ENCODE measurements at places on chromosomes 7 and 10.

GRCh38 chr10:96995851-96996250 is 163.8 kb downstream of the LCOR start:
- DNase-seq, result no peak

DNA sequence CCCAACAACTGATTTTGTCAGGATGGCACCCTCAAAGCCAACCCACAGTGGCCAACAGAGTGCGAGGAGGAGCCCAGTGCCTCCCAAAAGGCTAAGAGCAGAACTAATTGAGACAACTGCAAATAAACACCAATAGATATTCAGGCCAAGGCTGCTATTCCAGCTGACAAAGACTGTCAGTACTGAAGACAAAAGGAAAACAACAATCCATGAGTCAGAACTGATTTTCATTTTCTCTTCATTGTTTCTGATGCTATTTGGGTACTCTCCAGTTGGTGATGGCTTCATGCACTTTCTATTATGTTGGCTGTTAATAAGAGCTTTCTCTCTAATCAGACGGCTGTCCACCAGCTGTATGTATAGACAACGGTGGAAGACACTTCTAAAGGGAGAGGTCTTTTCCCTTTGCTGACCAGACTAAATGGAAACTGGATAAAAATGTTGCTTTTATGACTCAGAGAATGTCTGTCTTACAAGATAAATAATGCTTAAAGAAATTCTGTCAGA is 515.9 kb downstream of the PARD3 start:
- DNase-seq, result no peak

DNA sequence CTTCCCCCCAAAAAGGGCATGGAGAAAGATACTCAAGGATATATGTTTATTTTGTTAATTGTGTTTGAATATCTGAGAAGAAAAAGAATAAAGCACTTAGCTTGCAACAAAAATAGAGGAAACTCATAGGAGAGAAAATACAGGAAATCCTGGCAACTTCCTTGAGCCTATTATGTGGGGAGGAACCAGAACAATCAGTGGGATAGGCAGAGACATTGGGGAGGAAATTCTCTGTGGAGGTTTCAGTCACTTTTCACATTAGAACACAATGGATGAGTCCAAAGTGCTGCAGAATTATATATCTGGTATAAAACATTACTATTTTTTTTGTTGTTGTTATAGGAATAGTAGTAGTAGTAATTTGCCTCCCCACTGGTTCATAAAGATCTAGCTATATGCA is 240.1 kb downstream of the THSD7A start:
- no peak for DNase-seq

DNA sequence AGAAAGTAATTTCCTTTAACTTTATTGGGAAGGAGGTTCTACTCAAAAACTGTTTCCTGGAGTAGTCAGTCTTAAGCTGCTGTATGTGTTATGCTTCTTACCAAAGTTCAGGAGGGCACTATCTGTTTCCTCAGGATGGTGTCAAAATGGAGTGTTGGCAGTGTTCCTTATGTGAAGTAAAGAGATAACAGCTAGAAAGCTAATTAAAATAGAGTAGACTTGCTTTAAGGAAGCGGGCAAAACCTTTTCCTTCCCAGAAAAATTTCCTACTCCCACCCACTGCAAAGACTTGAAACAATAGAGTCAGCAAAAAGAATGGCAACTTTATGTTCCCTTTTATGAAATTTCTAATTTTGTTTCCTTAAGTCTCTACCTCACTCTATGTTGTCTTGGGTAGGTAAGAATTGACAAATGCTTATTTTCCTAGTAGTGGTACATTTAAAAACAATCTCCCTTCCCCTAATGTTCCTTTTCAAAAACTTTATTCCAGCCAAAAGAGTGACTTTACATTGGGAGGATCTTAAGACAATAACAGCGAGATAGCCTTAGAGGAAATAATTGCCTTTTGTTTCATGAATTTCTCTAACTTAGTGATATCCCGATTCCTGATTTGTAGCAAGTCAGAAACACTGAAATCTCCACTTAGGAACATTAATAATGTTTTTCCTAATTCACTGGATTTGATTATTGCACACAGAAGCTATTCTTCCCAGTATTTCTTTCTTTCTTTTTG is 26.5 kb upstream of the ENTPD1 start:
- DNase-seq, result no peak

DNA sequence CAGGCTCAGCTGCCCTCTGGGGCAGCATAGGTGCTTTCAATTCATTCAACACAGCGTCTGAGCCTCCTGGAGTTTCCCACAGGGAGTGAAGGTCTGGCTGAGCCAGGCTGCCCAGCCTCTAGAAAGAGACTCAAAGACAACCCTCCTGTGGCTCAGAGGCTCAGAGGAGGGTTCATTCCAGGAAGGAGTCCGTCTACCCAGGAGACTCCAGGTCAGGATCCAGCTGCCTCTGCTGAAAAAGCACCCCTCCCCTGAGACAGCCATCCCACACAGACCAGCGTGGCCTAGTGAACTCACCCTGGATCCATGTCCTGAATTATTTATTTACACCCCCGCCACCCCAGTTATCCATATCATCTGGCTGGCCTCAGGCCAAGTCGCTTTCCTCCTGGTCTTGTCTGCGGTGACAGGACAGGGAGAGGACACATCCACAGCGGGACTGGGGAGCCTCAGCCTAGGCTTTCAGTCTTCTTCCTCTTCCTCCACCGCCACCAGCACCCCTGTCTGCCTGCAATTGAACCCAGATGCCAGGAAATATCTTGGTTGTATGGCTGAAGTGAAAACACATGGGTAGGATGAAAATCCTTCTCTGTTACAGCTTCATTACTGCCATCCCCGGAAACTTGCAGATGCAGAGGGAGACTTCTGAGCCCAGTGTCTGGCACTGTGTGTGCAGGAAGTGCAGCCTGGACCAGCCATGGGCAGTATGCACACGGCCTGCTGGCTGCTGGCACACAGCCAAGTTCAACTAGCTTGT is 44.0 kb upstream of the COL13A1 start:
- no peak for DNase-seq

GRCh38 chr7:157014635-157015555 is 4.4 kb upstream of the MNX1 start:
- no peak for DNase-seq

DNA sequence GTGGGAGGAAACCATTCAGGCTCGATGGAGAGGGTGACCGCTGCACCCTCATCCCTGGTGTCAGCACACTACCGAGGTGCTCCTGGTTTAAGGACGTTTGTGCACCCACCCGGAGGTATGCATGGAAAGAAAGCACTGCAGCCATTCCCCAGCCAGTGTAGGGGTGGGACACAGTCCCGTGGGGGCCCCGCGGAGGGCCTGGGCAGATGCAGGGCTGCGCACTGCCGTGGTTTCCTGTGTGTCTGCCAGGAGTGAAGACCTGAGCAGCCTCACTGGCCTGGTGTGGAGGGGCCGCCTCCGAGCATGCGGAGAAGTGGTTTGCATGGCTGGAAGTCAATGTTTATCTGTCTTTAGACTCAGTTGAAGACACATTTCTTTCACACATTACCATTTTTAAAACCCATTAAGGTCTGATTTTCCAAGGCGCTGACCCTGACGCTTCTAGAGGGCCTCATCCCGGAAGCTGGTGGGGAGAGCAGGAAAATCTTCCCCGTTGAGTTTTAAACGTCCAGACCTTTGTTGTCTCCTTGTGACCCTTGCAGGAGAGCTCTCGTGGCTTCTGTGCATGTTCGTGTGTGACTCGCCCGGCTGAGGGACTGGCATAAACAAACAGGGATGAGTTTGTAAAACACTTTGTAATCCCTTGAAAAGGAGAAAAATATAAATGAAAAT is 188.1 kb downstream of the MGMT start:
- DNase-seq, result no peak

GRCh38 chr10:83555264-83555663 is 584.0 kb upstream of the GHITM start:
- DNase-seq, result no peak

- no peak for DNase-seq
Measured at GRCh38 chr10:34235164-34235832, 579.8 kb downstream of the PARD3 start.

DNA sequence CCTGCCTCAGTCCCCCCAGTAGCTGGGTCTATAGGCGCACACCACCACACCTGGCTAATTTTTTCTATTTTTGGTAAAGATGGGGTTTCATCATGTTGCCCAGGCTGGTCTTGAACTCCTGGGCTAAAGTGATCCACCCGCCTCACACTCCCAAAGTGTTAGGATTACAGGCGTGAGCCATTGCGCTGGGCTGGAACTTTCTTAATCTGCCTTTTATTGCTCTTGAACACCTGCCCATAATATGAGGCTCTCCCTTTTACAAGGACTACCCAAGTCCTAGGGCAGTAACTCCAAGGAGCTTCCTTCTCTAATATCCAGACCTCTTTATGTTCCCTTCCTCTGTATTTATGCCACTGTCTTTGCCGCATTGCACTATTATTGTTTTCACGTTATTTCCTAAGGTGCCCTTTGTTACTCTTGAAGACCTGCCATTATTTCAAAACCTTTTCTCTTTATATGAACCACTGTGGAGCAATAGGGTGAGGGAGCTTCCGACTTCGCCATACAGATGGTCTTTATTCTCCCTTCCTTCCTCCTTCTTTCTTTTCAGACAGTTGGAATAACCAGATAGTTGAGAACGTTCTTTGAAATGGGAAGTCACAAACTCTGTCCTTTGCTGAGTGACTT is 36.3 kb upstream of the TCF7L2 start:
- no peak for DNase-seq

DNA sequence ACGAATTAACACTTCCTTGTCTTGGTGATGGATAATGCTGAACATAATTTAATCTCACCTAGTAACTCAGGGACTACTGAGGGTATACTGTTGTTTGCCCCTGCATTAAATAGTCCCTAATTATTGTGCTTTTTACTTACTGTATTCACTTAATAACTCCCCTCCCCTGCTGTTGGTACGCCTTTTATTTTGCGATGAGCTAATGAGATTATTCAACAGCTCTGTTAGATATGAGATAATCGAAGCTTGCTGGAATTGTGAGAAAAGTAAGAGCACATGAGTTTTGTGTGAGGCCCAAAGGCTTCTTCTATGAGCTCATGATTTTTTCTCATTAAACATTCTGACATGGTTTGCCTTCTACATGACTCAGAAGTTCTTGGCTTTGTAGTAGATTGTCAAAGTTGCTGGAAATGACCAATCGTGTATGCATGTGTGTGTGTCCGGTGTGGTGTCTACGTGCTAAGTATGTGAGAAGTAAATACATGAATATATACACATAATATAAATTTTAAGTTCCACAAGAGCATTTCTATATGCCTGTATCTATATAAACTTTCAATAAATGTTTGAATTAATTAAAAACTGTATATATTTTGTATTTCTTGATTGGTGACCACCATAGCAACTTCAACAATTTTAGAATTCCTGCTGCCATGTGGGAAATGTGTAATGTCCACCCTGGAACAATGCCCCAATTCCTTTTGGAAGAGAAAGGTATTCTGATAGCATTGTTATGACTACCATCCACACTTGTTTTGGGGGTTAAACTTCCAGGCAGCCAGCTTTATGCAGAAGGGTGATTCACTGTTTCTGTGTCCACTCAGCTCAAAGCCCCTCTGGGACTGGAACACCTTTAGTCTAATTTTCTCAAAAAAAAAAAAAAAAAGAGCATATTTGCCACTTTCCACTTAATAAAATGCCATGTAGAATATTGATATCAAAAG is 106.2 kb downstream of the SAMD9 start:
- no peak for DNase-seq
